BJ (cell line): ENCODE measurements at places on chromosomes 7 and 10. TPM values are rescaled to one million over a fixed set of nuclear protein-coding genes. Genes with fewer than 3 reads are reported as not detected.

DNA sequence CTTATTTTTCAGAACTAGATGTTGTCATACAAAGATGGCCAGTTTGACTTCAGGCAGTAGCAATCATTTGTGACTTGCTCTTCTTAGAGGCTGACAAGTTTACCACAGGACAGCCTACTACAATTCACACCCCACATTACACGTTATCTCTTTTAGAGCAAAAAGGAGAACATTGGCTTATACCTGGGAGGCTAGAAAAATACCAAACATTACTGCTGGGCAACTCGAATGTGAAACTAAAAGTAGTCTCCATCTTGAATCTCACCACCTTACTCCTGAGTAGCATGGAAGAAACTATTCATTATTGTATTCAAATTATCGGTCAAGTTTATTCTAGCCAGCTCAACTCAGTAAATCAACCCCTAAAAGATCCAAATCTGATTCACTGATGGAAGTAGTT lies 90.7 kb upstream of the TMEM26 start:
- DNase-seq = no peak

- DNase-seq = no peak
Observed at GRCh38 chr7:158410720-158411119, 176.9 kb downstream of the PTPRN2 start.

DNA sequence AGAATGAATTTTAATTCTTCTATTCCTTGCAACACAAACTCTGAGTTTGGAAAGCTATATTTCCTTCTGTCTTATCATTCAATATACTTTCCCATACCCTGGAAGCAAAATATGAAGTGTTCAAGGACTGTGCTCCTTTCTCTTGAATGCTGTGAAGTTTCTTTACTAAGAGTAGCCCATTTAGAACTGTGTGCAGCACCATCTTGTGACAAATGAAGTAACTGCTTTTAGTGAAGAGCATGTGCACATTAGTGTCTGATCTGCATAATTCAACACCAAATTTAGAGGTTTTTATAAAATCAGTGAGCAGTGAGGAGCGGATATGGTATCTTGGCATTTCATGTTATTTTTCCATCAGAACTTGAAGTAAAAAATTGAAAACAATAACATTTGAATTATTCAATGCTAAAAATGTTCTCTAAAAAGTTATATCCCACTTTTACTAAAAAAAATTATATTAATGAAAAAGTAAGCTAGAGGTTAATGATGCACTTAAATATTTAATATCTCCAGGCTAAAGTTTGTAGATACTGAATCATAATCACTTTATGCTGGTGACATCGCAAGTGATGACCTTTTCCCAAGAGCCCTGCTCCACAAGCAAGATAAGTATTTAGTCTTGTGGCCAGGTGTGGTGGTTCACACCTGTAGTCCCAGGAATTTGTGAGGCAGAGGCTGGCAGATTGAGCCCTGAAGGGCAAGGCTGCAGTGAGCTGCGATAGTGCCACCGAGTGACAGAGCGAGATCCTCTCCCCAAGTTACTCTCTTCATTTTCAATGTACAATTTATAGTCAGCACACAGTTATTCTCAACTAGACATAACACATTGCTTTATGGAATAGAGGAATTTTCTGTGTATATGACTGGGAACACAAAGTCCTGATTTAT lies 108.8 kb upstream of the PCLO start:
- DNase-seq = no peak

DNA sequence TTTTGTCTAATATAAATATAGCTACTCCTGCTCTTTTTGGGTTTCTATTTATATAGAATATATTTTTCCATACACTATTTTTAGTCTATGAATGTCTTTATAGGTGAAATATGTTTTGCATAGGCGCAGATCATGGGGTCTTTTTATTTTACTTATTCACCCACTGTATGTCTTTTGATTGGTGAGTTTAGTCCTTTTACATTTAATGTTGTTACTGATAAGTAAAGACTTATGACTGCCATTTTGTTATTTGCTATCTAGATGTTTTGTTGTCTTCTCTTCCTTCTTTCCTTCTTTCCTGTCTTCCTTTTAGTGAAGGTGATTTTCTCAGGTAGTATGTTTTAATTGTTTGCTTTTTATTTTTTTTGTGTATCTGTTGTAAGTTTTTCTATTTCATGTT lies 276.8 kb upstream of the CNTNAP2 start:
- no peak for DNase-seq

DNA sequence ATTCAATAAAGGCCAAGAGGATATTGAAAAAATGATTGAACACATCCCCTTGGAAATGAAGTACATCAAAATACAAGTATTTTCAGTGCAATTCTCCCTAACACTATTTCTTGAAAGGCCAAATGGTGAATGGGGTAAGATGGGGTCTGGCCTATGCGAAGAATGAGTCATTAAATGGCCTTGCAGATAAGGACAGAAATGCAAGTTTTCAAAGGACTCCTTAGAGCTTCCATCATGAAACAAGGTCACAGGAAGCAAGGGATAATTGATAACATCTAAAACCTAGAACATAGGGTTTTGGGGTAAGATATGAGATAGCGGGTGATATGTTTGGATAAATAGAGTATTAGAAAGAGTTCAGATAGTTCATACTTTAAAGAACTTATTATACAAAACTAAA lies 109.3 kb upstream of the ABCB5 start:
- DNase-seq = no peak

DNA sequence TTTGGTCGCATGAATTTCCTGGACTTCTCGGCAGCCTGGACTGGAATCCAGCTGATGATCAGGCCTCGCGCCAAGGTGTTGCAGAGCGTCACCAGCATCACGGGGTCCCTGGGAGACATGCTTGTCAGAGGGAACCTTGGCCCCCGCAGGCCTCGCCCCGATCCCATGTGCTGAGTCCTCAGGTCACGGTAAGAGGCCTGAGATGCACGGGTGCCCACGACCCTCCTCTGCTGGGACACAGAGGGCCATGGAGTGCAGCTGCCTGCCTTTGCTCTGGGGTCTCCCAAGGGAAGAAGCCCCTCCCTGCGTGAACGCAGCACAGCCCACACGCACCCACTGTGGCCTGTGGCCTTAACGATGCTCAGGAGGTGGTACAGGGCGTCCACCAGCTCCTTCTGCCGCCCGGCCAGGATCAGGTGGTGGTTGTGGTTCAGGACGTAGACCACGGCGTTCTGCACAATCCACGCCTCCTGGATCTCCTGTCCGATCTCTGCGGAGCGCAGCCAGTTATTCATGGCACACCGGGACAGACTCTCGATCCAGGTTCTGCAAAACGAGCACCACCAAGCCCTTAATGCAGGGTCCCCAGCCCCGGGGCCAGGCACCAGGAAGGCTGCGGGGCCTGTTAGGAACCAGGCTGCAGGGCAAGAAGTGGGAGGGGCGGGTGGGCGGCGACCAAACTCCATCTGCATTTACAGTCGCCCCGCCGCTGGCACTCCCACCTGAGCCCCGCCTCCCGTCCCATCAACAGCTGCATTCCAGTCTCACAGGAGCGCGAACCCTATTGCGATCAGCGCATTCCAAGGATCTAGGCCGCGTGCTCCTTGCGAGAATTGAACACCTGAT lies 29.4 kb downstream of the CFAP46 start:
- no peak for DNase-seq

GRCh38 chr7:129047761-129048160 lies 7.2 kb downstream of the TNPO3 start:
- no peak for DNase-seq

- no peak for DNase-seq
Observed at GRCh38 chr7:147510923-147511322, 1079.6 kb upstream of the C7orf33 start.

DNA sequence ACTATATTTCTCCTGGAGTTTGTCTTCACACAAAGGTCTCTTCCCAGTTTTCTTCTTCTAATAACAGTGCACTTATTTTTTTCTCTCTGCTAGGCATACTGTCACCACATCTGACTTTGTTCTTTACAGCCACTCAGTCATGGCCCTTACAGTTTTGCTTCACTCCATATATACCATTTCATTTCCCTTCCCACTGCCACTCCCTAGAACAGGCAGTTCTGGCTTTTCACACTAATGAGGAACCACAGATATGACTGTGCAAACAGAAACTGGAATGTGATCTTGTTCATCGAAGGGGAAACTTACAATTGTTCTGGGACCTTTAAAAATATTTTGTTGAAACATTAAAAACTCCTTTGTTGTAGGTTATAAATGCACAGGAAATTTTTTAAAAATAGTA lies 67.3 kb downstream of the EPDR1 start:
- DNase-seq = no peak

GRCh38 chr10:129774736-129775401 lies 189.2 kb downstream of the EBF3 start:
- DNase-seq = no peak

GRCh38 chr10:9214618-9215017 lies 1160.1 kb downstream of the GATA3 start:
- DNase-seq = no peak

DNA sequence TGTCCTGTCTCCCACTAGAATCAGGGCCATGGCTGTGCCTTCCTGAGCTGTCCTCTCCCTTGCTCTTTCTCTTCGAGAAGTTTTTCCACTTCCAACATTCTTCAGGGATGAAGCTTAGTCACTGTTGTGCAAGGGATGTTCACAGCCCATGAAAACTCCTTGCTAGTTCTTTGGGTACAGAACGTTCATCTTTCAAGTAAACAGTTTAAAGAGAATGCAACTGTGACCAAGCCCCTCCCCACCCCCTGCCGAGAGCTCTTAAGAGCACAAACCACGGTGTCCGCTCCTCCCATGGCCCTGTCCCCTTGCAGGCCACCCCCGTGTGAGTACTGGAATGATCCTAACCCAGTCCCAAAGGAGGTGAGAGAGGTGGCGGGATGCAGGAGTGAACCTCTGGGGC lies 161.1 kb upstream of the RHEB start:
- DNase-seq = no peak

DNA sequence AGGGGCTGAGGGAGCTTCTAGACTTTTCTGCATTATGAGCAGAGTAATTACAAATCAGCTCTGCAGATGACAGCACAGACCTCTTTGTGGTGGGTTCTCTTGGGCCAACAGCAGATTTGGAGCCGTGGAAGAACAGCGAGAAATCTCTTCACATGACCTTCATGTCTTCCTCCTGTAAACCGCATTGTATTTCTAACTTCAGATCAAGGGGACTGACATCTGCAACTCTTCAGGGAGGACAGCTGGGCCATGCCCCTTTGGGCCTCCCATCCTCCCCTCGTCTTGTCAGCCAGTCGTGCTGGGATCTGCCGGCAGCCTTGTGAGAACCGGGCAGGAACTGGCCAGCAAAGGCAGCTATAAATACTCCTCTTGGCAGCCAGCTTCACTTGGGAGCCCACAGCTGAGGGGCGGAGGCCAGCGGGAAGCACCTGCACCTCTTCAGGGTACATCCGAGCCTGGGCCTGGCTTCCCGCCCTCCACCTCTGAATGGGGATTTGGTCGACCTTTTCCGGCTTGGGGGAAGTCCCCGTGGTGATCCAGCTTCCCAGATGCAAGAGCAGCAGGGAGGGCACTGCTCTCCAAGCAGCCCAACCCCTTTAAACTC lies 54.7 kb downstream of the STEAP1B start:
- no peak for DNase-seq

GRCh38 chr10:74593470-74593869 lies 232.9 kb upstream of the KAT6B start:
- DNase-seq = peak; percentile 46

- DNase-seq = no peak
Observed at GRCh38 chr10:102785818-102786217, 42.1 kb downstream of the WBP1L start.

DNA sequence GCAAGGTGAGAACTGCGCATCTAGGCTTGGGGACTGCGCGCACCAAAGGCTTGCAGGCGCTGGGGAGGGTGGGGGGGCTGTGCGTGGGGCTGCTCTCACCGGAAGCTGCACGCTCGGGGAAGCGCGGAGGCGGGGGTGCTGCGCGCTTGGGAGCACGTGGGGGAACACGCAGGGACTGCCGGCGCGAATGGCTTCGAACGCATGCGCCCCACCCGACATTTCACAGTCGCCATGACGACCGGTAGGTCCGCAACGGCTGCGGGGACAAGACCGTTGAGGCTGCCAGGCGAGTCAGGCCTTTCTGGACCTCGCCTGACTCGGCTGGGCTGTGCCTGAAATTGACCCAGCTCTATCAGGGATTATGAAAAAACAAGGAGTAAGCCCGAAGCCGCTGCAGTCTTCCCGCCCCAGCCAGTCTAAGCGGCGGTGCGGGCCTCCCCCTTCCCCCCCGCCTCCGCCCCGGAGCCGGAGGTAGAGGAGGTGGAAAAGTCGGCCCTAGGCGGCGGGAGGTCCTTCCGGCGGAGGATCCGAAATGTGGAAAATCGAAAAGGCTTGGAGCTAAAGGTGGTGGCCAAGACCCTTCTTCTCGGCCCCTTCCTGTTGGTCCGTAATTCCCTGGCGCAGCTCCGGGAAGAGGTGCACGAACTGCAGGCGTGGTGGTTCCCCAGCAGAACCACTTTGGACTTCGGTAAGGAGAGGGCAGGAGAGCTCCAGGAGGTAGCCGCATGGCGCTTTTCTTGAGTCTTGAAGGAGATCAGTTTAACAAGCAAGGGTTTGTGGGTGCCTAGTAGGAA lies 34.9 kb upstream of the STEAP1 start:
- no peak for DNase-seq

- no peak for DNase-seq
Observed at GRCh38 chr10:116848944-116849247, 403 bp upstream of the ENO4 start.

GRCh38 chr7:159114981-159115380 lies 29.7 kb downstream of the VIPR2 start:
- DNase-seq = no peak

GRCh38 chr7:855686-856369 lies 20.5 kb upstream of the GET4 start:
- DNase-seq = no peak

- DNase-seq = no peak
Observed at GRCh38 chr7:149126662-149127266, 640 bp upstream of the ZNF425 start.

DNA sequence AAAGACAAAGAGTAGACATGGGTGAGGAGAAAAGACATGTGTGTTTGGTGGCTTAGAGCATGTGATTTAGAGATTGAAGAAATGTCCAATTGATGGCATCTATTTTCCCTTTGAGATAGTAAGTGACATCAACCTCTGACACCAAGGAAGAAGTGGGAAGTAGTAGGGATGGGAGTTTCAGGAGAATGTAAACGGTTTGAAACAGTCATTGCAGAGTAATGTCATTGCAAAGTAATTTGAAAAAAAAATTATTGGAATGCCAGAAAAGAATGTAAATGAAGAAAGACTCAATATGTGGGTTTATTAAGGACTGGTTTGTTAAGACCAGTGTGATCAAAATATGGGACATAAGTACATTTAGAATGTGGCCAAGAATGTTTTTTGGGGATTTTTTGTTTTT lies 26.6 kb downstream of the GNG11 start:
- DNase-seq = peak; percentile 39

DNA sequence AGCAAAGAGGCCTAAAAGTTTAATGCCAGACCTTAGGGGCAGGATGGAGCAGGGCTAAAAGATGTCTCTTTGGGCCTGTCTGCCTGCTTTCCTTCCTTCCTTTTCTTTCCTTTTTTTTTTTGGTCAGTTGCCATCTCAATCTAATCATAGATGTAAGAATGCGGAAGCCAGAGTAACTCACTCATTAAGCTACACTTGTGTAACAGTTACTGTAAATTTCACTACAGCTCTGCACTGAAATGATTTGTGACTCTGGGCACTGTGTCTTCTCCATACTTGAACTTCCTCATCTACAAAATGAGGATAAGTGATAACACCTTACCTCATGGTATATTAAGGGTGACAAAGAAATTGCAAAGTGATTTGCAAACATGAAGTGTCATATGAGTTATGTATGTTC lies 75.5 kb upstream of the AGK start:
- no peak for DNase-seq

- no peak for DNase-seq
Observed at GRCh38 chr7:26458466-26459145, 166.9 kb downstream of the SNX10 start.

Gene HEPACAM2
- polyA plus RNA-seq = not detected in 2 replicates

Gene C1QL3
- not detected in 2 replicates for polyA plus RNA-seq

Gene HKDC1
- polyA plus RNA-seq = 0.09 and 0.18 TPM in 2 replicates

Gene BUD23
- polyA plus RNA-seq = 66.9 and 69.8 TPM in 2 replicates

Gene CLCN1
- polyA plus RNA-seq = not detected in 2 replicates
